ENCODE measurements at places on chromosomes 16 and 17. TPM values are rescaled to one million over a fixed set of nuclear protein-coding genes. Genes with fewer than 3 reads are reported as not detected.

NOMO2 gene
- 81.6 TPM for polyA plus RNA-seq

PROCA1 gene
- 286 TPM for polyA plus RNA-seq

BLTP2 gene
- polyA plus RNA-seq = 84.7 TPM

GDPD1 gene
- polyA plus RNA-seq = 27.7 TPM

INCA1 gene
- polyA plus RNA-seq = 64.4 TPM

ZSCAN10 gene
- polyA plus RNA-seq = 0.91 TPM

CACNB1 gene
- polyA plus RNA-seq = 11.3 TPM

SLC2A4 gene
- 4.7 TPM for polyA plus RNA-seq

TEKT5 gene
- polyA plus RNA-seq = 69.1 TPM

TBC1D3H gene
- not detected for polyA plus RNA-seq

SLC35G3 gene
- polyA plus RNA-seq = 2.7 TPM

GFAP gene
- 0.91 TPM for polyA plus RNA-seq

KRT33A gene
- 2.3 TPM for polyA plus RNA-seq

TP53TG3D gene
- polyA plus RNA-seq = 30.5 TPM

SCPEP1 gene
- 55.7 TPM for polyA plus RNA-seq

OTOA gene
- polyA plus RNA-seq = 19.7 TPM

NLGN2 gene
- 8.4 TPM for polyA plus RNA-seq

TBC1D3G gene
- 34.2 TPM for polyA plus RNA-seq

KRT31 gene
- 0.53 TPM for polyA plus RNA-seq

All from testis (tissue), 5 donors.